ENCODE measurements at places on chromosomes 16 and 17.
A peak's percentile ranks its signal among the peaks of the same experiment; 100 is the strongest.

- peak; percentile 59 for DNase-seq
Observed at GRCh38 chr16:11627822-11628457, 40.3 kb upstream of the SNN start.

DNA sequence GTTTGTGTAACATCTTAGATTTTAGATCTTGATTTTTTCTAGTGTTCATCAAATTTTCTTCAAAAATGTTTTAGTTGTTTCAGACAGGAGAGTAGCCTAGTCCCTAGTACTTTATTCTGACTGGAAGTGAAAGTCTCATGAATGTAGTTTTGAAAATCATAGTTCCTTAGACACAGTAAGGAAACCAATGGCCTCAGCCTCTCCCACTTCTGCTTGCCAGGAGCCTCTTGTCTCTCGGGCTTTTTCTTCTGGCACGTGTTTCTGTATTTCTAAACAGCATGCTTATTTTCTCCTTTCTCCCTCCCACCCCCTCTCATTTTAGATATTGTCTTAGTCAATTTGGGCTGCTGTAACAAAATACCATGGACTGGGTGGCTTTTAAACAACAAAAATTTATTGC lies 9.8 kb downstream of the SLFN5 start:
- DNase-seq: peak; percentile 38

GRCh38 chr17:67347826-67348225 lies 18.6 kb downstream of the PSMD12 start:
- no peak for DNase-seq

- DNase-seq: no peak
Observed at GRCh38 chr17:17824119-17824782, 12.5 kb downstream of the SREBF1 start.

- DNase-seq: no peak
Observed at GRCh38 chr17:17153709-17154108, 52.4 kb downstream of the PLD6 start.

GRCh38 chr17:50219939-50220465 lies 18.6 kb upstream of the COL1A1 start:
- DNase-seq: peak; percentile 86

DNA sequence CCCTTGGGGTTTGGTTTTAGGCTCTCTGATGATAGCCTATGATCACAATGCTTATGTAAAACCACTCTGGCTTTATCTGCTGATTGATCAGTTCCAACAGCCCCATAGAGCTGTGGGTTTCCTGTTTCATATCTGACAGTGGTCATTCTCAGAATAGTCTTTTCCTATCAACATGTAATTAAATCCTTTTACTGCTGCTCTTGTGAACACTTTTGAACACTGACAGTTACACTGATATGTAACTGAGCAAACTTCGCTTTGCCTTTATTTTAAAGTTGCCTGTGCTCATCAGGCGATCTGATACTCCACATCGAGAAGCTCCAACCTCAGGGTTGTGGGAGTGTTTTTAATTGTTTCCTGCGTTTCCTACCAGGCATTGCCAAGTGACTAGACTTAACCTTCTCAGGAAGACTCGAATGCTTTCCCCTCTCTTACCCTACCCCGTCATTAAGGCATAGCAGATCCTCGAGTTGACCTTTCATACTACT lies 17.3 kb upstream of the CLEC18B start:
- no peak for DNase-seq

DNA sequence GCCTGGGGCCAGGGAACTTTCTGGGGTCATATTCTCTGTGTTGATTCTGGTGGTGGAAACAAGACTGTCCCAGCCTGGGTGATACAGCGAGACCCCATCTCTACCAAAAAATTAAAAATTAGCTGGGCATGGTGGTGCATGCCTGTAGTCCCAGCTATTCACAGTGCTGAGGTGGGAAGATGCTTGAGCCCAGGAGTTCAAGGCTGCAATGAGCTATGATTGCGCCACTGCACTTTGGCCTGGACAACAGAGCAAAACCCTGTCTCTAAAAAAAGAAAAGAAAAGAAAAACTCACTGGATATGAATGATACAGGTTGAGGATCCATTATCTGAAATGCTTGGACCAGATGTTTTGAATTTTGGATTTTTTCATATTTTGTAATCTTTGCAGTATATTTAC lies 13.6 kb downstream of the SCGB1C2 start:
- no peak for DNase-seq

GRCh38 chr16:90050969-90051368 lies 26.2 kb downstream of the PRDM7 start:
- no peak for DNase-seq

DNA sequence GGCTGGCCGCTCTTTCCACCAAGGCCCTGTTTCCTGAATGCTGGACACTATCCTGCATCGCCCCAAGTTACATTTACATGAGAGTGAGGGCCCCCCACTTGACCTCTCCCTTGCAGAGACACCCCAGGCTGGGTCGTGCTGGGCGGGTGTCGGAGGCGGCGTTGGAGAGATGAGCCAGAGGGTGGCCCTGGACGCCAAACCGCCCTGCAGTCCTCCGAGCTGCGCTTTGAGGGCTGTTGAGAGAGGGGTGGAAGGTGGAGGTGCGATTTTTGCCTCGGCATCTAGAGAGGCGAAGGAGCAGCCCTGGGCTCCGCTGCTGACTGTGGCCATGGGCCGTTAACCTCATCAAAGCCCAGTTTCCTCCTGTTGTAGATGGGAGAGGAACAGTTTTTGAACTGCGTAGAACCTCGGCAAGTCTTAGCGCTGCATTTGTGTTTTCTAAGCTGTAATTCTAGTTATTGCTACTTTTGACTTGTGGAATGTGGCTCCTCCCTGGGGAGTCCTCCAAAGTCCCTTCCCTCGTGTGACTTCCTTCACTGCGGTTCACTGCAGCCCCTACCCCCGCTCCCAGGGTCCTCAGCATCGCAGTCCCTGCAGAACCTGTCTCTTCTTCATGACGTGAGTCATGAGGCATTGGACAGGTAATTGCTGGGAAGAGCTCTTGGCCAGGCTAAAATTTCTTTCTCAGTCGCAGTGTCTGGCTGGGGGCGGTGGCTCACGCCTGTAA lies 986 bp upstream of the ELOB start:
- DNase-seq: no peak

DNA sequence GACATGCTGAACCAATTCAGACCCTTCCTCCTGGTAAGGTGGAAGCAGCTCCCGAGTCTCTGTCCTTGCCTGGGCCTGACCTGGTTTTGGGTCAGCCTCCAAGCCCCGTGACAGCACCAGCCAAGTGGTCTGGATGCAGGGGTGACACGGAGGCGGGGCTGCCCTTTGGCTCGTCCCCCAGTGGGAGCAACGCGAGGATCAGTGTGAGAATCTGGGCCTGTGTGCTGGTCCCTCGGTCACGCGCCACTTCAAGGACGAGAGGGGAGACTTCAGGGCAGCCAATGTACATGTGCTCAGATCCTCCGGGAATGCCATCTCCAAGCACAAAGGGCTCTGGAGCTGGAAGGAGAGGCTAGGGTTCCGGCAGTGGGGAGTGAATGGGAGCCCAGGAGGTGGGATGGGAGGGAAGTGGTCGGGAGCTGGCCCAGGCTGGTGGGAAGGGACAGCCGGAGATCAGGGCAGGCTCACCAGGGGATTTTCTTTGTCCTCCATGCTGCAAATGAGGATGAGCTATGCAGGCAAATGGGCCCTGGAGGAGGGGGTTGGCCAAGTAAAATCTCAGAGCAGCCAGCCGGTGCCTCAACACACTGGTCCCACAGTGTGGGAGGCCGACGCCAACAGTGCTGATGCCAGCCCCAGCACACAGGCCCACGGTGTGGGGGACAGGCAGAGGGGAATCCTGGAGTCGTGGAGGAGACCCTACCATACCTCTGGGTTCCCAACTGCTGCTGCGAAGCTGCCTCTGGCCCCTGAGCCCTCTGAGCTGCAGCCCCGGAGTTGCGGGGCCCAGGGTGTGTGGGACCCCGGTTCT lies 4.2 kb upstream of the NDRG4 start:
- DNase-seq: no peak

DNA sequence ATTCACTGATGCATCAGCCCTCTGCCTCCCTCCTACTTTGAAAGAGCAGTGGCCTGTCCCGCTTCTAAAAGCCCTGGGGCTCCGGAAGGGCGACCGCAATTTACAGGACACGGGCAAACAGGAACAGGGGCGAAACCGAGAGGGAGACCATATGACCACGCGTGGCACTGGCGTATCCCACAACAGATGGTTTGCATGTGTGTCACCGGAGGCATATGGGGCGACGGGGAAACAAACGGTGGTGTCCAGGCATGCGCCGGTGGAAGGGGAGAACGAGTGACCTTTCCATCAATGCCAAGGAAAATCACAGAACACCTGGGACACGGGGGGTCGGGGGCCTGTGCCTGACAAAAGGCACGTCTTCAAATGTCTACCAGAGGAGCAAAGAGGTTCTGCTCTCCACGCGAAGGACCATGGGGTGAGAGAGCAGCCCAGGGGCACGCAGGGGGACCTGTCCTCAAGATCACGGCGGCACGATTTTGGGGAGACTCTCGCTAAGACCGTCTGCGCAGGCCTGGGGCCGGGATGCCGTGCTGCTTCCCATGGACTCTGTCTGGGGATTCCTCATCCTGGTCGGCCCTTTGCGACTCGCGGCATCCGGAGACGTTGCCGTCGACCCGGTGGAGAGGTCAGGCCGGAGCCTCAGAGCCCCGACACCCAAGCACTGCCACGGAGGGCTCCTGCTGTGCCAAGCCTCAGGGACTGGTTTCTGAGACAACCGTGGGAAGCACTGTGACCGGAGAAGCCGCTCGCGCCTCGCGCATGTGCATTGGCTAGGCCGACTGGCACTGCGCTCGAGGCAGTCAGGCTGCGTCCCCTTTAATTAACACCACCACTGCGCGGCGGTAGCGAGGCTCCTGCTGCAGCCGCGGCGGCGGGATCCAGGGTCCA lies 12.8 kb upstream of the KCNJ18 start:
- DNase-seq: no peak

- DNase-seq: peak; percentile 29
Observed at GRCh38 chr17:9346296-9346926, 229.2 kb downstream of the STX8 start.

GRCh38 chr16:2517954-2518605 lies 2.1 kb upstream of the AMDHD2 start:
- DNase-seq: no peak

DNA sequence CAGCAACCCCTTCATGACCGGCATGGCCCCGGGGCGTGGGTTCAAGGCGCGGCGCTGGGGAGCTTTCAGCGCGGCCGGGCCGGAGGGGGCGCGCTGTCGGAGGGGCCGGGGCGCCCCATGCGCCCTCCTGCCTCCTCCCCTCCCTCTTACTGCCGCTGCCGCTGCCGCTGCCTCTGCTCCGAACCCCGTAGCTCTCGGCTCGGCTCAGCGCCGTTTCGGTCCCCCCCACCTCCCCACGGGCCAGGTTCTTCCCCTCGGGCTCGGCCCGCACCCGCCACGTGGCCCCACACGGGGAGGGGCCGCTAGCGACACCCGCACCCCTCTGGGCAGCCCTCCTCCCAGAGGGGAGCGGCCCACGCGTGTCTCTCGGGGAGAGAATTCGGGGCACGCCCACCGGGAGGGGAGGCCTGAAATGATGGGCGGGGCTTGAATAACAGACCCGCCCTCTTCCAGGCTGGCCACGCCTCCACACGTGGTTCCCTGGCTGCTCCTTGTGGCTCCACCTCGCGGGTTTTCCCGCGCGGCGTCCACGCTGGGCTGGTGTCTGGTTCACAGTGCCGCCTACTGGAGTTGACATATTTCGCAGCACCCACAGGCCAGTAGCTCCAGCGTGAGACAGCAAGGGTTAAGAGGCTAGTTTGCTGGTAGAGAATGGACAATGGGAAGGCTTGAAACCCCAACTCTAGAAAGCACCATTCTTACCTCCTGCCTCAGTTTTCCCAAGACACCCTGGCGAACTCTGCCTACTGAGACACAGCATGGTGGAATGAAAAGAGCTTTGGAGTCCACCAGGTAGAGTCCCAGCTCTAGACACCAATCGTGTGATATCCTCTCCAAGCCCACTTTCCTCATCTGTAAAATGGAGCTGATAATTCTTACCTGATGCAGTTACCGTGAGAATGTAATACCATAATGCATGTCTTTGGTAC lies at the start of gene KCNH4:
Gene KCNH4 (minus strand): TSS at position 221 of the 929 bp plus-strand sequence. CDS start 197 bp downstream, at position 24.
- DNase-seq: peak; percentile 83

DNA sequence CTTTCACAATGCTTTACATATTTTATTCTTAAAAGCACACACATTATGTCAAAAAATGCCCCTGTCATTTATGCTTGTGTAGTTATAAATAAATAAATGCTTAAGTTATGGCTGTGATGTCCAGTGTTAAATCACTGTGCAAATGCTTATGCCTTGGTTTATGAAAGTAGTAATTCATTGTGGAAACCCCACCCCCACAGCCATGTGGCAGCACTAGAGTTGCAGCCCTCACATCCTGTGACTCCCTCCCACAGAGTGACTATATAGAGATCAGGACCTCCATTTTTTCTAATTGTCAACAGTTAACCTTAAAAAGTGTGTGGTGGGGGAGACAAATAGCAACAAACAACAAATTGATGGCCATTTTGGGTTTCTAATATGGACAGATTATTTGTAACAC lies 2.4 kb downstream of the SKAP1 start:
- no peak for DNase-seq

DNA sequence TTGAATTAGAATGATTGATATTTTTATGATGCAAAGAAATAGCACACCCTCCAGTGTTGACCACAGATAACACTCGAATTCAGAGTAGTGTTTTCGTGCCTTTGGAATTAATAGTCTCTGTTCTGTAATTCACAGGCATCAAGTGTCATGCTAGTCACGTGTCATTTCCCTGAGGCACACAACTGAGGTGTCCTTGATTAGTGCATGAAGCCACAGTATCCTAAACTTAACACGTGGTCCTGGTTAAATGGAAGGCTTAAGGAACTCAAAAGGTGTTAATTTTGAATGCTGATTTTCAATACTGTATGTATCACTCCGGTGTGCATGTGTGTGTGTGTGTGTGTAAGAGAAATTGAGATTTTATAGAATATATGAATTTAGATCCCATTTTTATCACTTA lies 625.6 kb downstream of the TMEM114 start:
- DNase-seq: no peak

GRCh38 chr16:64410306-64410705 lies 711.6 kb downstream of the CDH11 start:
- DNase-seq: peak; percentile 30

GRCh38 chr16:86676254-86676670 lies 97.9 kb downstream of the FOXL1 start:
- peak; percentile 53 for DNase-seq

- DNase-seq: peak; percentile 90
Observed at GRCh38 chr16:76946879-76947278, 244.1 kb upstream of the MON1B start.

GRCh38 chr16:19132898-19133297 lies 19.1 kb downstream of the ITPRIPL2 start:
- no peak for DNase-seq

DNA sequence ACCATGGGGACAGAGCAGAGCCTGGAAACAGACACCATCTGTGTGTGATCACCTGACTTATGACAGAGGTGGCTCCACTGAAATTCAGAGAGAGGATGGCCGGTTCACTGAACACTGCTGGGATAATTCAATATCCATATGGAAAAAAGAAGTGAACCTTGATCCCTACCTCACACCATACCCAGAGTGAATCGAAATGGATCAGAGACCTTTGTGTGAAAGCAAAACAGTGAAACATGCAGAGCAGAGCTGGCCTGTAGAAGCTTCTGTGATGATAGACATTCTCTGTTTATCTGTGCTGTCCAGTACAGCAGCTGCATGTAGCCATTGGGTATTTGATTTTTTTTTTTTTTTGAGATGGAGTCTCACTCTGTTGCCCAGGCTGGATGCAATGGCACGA lies 20.3 kb downstream of the ADCY7 start:
- DNase-seq: no peak

Measured in fibroblast of pulmonary artery (primary cell).